Activated T-helper 9 cell treated with anti-CD3 and anti-CD28 coated beads, Interleukin-2, amount 50 U/mL, for 16 hours (primary cell): ENCODE measurements at places on chromosomes 13 and 19.

DNA sequence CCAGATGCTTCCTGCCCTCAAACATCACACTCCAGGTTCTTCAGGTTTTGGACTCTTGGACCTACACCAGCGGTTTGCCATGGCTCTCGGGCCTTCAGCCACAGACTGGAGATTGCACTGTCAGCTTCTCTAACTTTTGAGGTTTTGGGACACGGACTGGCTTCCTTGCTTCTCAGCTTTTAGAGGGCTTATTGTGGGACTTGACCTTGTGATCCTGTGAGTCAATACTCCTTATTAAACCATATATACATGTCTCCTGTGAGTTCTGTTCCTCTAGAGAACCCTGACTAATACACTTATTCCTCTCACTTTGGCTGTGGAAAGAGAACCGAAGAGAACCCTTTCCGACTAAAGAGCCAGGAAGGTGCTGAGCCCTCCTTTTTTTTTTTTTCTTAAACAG, 53.6 kb downstream of the LMO7 start:
- DNase-seq, result no peak

- no peak for DNase-seq
These were observed 42.7 kb downstream of the KDM4B start for GRCh38 chr19:5011476-5012238.

GRCh38 chr19:19345232-19345631, 24.6 kb downstream of the MAU2 start:
- DNase-seq, result no peak

- no peak for DNase-seq
These were observed 8.2 kb downstream of the ZNF439 start for GRCh38 chr19:11856596-11857250.

DNA sequence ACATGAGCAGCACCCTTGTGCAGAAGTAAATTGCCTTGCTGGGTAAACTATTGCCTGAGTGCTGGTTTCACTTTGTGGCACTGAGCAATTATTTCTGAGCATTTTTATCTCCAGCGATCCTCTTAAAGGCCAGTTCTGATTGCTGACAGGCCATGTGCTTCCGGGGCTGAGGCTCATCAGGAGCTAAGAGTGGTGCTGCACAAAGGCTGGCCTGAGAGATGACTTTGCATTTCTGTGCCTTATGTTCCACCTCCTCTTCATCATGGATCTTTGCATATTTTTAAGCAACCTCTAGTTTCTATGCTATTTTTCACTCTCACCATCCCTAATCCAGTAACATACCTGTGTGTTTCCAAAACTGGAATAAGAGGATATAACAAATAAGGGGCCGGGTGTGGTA, 17.6 kb upstream of the COG6 start:
- no peak for DNase-seq

DNA sequence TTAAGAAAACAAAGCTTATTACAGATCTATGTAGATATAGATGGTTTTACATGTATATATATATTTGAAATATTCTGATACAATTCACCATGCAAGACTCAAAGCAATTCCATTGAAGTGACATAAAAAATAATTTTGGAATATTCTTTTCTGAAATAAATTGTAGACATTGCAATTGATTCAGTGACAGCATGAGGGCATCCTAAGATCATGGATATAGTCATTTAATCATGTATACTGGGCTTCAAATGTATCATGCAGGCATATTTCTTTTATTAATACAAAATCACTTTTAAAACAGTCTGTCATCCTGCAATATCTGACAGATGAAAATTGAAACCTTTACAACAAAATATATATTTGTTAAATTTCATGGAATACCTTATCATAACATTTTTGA, 286.7 kb upstream of the SLITRK6 start:
- DNase-seq, result no peak

GRCh38 chr19:35569281-35569781, 5.9 kb upstream of the ATP4A start:
- no peak for DNase-seq

DNA sequence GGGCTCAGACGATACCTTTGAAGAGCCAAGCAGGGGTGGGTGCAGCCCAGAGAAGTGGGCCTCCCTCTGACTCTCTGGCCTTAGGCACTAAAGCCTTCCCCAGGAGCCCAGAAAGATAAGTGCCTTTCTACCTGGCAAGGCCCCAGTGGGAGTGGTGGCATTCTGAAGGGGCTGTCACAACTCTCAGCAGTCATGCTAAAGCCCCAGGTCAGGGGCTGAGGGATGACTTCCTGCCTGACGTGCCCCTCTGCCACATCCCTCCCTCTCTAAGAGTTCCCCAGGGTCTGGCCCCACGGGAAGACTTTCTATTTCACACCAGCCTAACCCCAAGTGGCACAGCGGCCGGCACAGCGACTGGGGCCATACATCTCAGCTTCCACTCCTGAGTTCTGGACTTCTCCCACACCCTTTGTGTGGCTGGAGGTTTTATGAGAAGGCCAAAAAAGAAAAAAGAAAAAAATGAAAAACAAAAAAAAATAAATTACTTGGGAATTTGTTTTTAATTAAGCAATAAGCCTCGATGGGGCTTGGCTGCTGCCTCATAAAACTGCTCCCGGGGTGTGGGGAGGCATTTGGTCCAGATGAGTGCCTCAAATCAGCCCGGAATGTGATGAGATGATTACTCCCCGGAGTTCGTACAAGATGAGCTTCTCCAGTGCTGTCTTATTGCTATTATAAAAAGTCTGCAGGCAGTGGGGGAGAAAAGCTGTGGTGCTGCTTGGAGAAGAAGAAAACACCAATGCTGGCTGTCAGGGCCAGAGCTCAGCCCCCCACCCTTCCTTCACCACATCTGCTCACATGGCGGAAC, 28.5 kb upstream of the PLEKHF1 start:
- DNase-seq, result no peak

DNA sequence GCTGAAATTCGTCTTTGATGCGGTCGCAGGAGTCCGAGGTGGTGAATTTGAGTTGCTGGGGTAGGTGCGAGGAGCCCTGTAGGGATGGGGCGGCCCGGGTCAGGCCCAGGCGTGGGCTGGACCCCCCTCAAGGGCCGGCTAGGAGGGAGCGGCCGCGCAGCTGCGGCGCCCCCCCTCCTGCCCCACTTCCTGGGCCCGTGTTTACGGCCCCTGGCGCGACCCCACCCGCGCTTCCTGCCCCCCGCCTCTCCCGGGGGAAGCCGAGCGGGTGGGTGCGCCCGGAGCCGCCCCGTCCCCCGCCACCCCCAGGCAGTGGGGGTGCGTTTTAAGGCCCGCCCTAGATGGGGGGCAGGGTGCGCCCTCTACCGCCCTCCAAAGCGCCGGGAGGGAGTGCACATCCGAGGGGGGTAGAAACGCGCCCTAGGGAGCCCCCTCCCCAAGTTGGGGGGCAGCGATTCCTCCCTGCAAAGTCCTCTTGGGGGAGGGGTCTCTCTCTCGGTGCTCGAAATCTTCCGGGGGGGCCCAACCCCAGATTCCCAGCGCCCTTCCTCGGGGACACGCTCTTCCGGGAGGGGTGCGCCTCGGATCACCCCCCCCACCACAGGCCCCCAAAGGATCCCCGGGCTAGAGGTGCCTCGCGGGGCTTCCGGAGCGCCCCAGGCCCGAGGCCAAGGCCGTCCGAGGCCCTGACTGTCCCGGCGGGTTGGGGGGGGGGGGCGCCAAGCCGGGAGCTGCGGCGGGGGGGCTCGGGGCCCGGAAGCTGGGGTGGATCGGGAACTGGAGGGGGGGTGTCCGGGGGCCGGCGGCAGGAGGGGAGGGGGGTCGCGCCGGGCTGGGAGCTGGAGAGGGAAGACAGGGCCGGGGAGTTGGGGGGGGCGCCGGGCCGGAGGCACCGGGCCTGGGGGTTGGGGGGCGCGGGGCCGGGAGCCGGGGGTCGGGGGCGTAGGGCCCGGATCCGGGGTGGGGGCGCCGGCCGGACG, 823 bp downstream of the TLE5 start:
- DNase-seq, result peak; percentile 44

- no peak for DNase-seq
These were observed 9.0 kb downstream of the STARD13 start for GRCh38 chr13:33276570-33276969.

GRCh38 chr13:44313674-44314073, 60.0 kb upstream of the SERP2 start:
- no peak for DNase-seq

DNA sequence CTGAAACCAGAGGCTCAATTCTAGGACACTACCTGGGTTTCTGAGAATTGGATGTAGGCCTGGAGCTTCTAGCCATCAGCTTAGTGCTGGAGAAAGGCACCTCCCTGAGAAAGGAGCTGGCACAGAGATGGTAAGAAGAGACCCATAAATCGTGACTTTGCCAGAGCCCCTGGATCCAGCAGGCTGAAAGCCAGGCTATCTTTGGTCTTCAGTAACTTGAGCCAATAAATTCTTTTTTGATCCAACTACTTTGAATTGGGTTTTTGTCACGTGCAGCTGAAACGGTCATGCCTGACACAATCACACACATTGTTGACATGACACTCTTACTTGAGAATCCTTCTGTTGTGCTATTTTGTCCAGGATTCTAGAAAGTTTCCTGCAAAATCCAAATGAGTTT, 103.4 kb downstream of the LHFPL6 start:
- DNase-seq, result no peak

GRCh38 chr19:18781885-18782527, 9.1 kb downstream of the COMP start:
- DNase-seq, result no peak

DNA sequence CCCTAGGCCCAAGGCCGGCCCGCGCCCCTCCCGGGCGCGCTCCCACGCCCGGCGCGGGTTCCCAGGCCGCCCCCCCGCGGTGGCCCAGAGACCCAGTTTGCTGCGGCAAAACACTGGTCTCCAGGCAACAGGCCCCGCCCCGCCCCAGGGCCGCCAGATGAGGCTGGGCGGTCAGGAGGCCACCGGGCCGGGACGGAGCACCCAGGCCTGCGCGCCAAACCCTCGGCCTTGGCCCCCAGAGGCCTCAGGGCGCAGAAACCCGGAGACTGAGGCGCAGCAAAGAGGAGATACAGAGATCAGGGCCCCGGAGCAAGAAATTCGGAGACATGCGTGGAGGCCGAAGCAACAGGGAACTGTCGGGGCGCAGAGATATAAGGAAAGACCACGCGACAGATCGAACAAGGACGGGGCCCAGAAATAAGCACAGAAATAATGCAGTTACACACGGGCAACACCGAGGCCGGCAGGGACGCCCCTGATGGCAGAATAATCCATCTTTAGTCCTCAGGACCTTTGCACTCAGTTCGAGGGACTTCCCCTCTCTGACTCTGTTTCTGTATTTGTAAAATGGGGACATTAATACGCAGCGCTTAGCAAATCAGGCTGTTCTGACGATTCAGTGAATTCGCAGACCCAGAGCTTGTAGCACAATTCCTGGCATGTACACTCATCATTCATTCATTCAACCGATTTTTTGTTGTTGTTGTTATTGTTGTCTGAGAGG, 20.8 kb upstream of the ERCC1 start:
- DNase-seq, result peak; percentile 77

- DNase-seq, result no peak
These were observed 10.7 kb upstream of the SHKBP1 start for GRCh38 chr19:40565910-40566495.

DNA sequence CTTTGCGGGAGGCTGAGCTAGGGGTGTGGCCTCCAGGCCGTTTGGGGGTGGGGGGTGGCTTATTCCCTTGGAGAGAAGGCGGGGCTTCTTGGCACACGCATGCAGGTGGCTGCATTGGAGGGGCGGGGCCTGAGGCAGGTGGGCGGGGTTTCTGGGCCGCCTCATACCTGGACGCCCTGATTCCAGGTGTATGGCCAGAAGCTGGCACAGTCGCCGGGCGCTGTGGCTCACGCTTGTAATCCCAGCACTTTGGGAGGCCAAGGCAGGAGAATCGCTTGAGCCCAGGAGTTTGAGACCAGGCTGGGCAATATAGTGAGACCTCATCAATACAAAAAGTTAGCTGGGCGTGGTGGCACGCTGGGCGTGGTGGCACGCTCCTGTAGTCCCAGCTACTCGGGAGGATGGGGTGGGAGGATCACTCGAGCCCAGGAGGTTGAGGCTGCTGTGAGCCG, 7.8 kb downstream of the ABCA7 start:
- DNase-seq, result no peak

DNA sequence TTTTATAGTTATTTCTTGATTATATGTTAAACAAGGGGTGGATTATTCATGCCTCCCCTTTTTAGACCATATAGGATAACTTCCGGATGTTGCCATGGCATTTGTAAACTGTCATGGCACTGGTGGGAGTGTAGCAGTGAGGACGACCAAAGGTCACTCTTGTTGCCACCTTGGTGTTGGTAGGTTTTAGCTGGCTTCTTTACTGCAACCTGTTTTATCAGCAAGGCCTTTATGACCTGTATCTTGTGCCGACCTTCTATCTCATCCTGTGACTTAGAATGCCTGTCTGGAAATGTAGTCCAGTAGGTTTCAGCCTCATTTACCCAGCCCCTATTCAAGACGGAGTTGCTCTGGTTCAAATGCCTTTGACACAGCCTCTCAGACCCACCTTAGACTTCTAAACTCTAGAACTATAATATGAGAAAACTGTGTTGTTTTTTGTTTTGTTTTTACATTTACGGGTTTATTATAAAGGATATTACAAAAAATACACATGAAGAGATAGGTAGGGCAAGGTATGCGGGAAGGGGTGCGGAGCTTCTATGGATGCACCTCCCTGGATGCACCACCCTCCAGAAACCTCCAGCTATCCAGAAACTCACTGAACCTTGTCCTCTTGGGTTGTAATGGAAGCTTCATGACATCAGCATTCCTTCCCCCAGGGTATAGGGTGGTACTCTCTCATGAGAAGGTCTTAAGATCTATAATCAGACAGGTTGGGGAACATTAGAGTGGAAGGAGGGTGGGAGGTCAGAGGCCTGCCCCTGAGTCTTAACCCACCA, 15.8 kb upstream of the SPRYD7 start:
- DNase-seq, result no peak

GRCh38 chr19:1856698-1857603, 6.4 kb downstream of the KLF16 start:
- no peak for DNase-seq

- peak; percentile 74 for DNase-seq
These were observed 2.7 kb upstream of the GNA15 start for GRCh38 chr19:3132971-3133792.

DNA sequence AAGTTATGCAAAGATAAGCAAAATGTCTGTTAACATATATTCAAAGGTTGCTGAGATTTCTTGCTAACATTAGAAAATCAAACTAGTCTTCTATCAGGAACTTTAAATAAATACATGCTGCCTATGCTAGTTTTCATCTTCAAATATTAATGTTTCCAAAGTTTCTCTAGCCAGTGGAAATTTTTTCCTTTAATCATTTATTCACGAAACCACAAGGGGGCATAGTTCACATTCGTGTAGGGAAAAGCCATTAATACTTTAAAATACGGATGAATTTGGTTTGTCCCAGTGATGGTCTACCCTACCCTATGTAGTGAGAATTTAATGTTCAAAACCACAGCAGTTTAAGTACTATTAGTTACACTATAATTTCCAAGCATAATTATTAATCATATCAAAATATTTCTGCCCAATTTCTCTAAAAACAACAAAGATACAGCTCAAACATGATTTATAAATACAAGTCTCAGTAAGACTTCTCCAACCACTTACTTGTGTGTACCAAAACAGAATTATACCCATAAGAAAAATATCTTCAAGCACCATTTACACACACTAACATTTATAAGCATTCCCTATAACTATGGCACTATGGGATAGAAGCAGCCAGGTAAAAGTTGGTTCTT, 16.2 kb downstream of the NUFIP1 start:
- no peak for DNase-seq
